ENCODE measurements at places on chromosomes 11 and 22.

DNA sequence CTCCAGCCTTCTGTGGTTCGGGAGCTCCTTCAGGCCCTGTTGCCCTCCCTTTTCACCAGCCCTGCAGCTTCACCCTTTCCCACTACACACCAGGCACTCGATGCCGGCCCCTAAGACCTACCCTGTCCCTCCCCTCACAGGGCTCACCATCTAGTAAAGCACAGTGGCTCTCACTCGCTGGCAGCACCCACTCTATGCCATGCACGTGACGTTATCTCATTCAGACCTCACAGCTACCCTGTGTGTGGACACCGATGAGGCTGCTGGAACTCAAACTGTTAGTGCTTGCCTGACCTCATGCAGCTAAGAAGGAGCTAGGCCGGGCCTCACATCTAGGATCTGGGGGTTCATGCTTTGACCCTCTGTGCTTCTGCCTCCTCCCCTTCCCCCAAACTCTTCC lies 45.5 kb downstream of the SCN3B start:
- no peak for DNase-seq

DNA sequence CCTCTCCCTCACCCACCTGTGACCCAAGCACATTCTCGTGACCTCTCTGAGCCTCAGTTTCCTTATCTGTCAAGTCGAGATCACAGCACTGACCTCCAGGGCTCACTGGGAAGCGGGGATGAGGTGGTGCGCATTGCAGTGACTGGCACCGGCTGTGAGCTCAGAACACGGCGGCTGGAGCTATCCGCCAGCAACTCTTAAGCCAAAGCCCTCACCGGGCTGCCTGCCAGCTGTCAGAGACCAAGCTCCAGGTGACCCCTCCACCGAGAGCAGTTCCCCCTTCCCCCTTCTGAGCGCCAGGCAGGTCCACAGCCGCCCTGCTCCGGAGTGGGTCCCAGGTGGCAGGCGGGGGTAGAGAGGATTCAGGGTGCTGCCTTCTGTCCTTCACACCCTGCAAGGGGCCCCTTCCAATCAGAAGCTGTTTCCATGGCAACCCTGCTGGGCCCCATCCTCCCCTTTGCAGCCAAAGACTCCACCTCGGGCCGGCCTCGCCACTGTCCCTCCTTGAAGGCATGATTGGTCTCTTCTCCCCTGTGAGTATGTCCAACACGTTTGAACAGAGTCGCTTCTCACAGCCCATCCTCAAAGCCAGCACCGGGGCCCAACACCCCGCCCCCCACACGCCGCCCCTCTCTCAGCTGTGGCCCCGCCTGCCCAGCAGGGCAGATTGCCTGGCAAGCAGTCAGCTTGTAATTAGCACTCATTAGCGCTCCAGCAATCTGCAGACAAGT lies 98.7 kb downstream of the WNT7B start:
- DNase-seq: peak; percentile 74

- DNase-seq: no peak
These were observed 104.0 kb upstream of the TOP3B start for GRCh38 chr22:22086501-22087158.

DNA sequence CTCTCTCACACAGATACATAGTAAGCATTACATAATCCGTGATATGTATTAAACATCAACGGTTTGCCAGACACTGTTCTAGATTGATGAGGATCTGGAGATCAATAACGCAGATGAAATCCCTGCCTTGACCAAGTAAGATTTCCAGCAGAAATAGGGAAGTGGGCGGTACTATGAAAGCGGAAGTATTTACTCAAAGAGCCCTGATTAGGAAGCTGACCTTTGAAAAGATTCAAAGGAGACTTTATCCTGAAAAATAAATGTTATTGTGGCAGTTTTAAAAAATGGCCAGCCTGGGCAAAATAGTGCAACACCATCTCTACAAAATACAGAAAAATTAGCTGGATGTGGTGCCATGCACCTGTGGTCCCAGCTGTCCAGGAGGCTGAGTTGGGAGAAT lies 26.8 kb downstream of the GAB2 start:
- DNase-seq: no peak

DNA sequence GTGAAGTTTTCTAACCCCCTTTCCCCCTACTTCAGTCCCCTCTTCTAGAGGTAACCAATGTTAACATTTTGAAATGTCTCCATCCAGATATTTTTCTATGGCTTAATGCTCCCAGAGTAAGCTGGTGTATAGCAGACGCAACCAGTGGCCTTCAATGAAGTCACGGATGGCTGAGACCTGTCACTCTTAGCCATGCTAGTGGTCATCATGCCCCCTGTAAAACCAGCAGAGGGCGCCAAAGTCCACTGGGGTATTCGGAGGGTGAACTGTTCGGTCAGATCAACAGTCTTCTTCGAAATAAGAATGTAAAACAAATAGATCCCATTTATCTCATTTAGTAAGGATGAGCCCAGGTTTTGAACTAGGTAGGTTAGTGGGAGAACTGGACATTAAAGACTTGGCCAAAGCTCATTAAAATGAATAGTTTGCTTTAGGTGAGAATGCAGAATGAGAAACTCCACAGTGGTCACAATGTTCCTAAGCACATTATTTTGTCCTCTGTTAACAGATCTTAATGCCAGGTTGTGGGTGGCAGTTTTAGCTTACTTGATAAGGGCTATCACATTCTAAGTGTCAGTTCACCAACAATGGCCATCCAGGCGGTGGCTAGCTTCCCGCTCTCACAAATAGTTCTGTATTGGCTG lies 8.6 kb upstream of the MMP8 start:
- no peak for DNase-seq

GRCh38 chr11:111736621-111737443 lies 29.4 kb downstream of the PPP2R1B start:
- no peak for DNase-seq

- peak; percentile 79 for DNase-seq
These were observed 80.2 kb downstream of the PRR5L start for GRCh38 chr11:36376009-36376887.

DNA sequence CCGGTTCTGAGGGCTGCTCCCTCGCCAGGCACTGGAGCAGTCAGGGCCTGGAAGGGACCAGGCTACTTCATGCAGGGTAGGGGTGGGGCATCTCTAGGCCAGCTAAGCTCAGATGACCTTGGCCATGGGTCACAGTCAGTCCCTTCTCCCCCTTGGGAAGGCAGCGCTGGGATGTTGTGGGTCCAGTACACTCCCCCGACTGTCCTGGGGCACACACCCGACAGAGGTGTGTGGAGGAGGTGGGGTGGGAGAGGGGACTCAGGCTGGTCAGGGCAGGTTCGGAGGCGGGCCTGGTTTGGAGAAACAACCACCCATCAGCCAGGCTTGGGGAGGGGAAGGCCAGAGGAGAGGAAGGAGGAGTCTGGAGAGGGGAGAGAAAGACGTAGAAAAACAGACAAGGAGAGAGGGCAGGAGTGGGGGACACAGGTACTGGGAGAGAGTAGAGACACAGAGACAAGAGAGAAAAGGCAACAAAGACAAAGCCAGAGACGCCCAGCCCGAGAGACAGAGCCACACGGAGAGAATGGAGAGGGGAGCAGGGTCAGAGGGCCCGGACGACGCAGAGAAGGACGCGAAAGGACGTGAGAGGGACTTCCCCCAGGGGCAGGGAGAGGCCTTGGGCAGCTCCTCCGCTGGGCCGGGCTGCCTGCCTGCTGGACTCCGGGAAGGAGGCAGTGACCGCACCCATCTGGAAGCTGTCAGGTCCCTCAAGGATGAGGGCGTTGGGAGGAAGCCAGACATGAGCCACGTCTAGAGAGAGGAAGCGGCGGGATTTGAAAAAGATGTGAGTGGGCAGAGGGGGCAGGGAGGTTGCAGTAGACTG lies 30.6 kb upstream of the TSKU start:
- DNase-seq: peak; percentile 84

DNA sequence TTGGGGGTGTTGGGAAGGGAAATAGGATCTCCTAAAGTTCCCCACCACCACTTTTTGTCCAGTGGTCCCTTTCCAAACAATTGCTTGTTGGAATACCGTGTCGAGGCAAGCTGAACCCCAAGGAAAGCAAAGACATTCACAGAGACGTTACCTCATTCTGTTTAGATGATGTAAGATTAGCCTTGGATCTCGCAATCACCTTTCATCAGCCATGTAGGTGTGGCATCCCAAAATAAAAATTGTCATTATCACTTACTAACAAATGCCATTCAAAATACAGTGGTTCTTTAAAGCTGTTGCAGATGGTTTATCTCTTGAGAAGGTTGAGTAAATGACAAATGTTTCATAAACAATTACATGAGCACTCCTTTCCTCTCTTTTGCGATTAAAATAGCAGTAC lies 86.5 kb upstream of the SLC25A18 start:
- no peak for DNase-seq

DNA sequence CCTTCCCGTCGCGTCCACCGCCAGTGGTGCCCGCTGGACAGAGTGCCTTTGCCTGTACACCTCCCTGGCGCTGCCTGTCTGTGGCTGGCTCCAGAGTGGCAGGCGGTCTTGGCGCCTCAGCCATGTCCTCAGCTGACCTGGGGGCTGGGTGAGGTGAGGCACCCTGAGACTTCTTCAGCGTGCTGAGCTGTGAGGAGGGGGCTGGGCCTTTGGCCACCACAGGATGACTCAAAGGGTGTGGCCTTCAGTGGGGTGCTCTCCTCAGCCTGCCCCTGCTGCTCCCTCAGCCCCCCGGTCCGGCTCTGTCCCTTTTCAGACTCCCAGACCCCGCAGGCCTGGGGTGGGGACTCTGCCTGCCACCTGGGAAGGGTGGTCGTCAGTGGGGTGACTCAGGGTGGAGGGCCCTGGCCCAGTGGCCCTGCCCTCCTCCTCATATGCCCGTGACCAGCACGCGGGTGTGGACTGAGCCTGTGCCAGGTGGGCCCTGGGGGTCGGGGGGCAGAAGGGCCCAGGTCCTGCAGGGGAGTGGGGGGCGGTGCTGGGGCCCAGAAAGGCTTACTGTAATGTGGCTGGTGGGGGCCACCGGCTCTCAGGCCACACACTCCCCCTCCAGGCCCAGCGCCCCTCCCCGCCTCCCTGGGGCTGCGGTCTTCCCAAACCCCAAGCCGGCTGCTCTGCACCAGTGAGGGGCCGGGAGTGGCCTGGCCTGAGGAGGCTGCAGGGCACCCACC lies 15.9 kb downstream of the CRELD2 start:
- DNase-seq: peak; percentile 89

DNA sequence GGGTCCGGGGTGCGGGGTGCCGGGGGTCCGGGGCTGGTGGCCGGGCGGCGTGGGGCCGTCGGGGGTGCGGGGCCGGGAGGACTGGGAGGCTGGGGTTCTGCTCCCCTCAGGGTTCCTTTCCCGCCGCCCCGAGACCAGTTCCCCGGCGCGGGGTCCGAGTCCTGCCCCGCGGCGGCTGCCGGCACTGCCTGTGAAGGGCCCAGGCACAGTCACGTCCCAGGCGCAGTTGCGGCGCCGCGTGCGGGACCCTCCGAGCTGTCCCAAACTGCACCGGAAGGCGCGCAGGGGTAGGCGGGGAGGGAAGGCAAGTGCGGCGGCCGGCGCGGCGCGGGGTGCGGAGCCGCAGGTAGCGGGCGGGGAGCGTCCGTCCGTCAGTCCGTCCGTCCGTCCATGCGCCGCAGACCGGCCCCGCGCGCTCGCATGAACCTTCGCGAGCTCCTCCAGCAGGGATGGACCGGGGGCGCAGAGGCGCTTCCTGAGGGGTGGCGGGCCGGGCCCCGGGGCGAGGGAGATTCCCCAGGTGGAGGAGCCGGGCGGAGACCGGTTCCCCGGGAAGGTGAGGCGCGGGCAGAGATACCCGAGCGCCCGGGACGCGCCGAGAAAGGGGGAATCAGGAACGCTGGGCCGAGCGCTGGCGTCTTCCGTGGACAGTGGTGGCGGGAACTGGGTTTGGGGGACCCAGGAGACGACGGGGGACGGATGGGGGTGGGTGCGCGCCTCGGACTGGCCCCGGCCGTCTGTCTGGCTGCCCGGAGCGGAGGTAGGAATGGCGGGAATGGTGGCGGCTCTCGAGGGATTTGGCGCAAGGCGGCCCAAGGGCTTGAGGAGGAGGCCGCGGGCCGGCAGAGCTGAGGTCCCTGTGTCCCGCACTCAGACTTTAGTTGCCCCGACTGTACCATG lies 3.1 kb upstream of the ADORA2A start:
- no peak for DNase-seq

DNA sequence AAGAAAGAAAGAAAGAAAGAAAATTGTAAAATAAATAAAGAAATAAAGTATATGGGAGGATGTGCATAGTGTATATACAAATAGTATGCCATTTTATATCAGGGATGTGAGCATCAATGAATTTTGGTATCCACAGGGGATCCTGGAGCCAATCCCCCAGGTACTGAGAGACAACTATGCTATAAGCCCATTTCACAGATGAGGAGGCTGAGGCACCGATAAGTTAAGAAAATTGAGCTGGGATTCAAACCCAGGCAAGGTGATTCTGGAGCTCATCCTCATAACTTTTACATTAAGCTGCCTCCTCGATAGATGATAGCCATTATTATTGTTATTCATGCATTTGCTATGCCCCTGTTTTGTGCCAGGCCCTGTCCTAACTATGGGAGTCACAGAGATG lies 47.0 kb upstream of the ACCSL start:
- no peak for DNase-seq

DNA sequence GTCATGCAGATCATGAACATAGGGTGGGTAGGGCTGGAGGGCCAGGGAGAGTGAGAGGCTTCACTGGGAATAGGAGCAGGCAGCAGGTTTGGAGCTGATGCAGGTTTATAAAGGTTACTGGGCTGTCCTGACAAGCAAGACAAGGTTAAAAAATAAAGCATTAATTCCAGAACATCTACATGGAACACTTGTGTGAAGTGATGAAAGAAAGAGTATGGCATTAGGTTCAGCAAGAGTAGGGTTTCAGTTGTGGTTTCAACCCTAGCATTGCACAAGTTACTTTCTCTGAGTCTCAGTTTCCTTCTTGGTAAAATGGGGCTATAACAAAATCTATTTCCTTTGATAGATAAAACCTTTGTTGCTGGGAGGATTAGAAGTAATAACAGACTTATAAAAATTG lies 114.6 kb upstream of the SESN3 start:
- DNase-seq: no peak

DNA sequence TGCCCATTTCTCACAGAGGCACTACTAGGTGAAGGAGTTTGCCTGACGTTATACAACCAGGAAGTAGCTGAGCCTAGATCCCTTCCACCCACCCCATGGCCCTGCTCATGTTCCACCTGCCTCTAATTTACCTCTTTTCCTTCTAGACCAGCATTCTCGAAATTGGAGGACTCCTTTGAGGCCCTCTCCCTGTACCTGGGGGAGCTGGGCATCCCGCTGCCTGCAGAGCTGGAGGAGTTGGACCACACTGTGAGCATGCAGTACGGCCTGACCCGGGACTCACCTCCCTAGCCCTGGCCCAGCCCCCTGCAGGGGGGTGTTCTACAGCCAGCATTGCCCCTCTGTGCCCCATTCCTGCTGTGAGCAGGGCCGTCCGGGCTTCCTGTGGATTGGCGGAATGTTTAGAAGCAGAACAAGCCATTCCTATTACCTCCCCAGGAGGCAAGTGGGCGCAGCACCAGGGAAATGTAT lies 14.1 kb downstream of the PIK3IP1 start:
- peak; percentile 60 for DNase-seq
